ENCODE measurements at places on chromosomes 1 and 21.

- no peak for DNase-seq
Measured at GRCh38 chr1:45299296-45299695, 27.4 kb upstream of the HPDL start.

DNA sequence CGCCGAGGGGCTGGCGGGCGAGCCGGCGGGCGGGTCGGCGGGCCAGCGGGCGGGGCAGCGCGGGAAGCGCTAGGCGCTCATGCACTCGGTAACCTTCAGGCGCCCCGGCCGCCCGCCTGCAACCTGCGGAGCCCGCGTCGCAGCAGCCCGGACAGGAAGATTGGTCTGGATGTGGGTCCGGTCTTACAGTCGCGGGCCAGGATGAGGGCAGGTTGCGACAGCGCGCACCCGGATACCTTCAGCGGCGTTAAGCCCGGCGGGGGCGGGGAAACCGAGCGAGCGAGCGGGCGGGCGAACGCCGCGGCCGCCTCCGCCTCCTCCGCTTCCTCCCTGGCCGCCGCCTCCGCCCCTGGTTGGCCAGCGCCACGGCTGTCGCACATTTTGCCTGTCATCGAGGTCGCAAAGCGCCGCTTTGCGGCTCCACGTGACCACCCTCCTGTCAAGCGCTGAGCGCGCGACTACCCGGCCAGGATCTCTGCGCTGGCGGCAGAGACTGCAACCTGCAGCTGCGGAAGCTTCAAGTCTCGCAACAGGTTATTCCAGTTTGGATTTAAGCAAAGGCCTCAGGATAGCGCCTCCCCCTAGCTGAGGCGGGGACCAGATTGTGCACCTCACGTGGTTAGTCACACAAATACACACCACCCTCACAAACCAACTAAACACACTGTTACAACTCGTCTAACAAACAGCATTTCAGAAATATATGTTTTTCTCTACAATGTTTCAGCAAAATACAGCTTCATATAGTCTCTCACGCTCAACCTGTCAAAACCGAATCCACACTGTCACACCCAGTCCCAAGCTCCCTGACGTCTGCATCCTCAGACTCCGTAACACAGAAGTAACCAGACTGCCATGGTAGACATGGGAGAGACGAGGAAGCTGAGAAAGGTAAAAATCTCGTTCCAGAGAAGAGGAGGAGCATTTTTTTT lies at the start of gene FAF1:
Gene FAF1 (minus strand): TSS at position 355 of the 932 bp plus-strand sequence. CDS start 456 bp downstream, outside the sequence.
- peak; percentile 96 for DNase-seq

DNA sequence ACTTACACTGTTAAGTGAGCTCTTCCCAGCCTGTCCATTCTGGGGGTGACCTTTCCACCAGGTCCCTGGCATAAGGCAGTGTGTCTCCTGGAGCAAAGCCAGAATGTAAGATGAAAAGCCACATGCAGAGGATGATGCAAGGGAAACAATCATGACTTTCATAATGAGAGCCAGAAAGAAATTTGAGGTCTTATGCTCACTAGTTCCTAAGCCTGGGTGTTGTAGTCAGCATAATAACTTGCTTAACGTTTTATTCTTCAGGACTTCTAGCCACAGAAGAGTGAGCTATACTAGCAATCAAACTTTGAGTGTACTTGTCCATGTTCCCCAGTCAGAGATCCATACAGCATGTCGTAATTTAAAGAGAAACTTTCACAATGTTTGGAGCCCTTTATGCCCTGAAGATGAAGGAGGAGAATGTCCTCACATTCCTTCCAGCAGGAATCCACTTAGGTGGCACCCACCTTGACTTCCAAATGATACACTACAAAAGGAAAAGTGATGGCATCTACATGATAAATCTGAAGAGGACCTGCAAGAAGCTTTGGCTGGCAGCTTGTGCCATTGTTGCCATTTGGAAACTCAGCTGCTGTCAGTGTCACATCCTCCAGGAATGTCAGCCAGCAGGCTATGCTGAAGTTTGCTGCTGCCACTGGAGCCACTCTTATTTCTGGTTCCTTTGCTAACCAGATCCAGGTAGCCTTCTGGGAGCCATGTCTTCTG lies 60.5 kb upstream of the FOXD3 start:
- no peak for DNase-seq

DNA sequence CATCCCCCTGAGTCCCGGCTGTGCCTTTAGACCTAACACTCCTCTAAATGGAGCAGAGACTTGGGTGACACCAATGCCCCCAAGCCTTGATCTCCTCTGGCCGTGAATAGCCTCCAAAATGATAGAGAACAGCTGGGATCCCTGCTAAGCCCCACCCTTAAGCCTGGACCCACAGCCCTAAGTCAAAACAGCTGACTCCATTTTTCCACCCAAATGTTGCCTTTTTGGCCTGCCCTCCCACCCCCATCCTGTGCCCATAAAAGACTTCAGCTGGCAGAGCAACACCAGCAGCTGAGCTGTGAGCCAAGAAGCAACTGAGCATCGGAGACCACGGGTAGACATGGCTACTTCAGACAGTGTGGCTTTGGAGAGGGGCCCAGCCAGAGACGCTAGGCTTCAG lies 420.8 kb downstream of the NPHP4 start:
- no peak for DNase-seq

GRCh38 chr1:88463401-88463985 lies 220.6 kb upstream of the PKN2 start:
- no peak for DNase-seq

GRCh38 chr1:114076308-114076707 lies 77.4 kb downstream of the SYT6 start:
- DNase-seq: no peak

GRCh38 chr1:117216718-117217117 lies 6.0 kb upstream of the VTCN1 start:
- DNase-seq: no peak

GRCh38 chr1:222634180-222635013 lies 16.5 kb downstream of the MIA3 start:
- DNase-seq: peak; percentile 67

DNA sequence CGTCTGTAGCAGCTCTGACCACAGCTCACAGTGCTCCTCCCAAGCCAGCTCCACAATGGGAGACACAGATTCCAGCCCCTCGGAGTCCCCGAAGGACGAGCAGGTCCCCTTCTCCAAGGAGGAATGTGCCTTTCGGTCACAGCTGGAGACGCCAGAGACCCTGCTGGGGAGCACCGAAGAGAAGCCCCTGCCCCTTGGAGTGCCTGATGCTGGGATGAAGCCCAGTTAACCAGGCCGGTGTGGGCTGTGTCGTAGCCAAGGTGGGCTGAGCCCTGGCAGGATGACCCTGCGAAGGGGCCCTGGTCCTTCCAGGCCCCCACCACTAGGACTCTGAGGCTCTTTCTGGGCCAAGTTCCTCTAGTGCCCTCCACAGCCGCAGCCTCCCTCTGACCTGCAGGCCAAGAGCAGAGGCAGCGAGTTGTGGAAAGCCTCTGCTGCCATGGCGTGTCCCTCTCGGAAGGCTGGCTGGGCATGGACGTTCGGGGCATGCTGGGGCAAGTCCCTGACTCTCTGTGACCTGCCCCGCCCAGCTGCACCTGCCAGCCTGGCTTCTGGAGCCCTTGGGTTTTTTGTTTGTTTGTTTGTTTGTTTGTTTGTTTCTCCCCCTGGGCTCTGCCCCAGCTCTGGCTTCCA lies 22.9 kb upstream of the VPS13D start:
- DNase-seq: no peak

DNA sequence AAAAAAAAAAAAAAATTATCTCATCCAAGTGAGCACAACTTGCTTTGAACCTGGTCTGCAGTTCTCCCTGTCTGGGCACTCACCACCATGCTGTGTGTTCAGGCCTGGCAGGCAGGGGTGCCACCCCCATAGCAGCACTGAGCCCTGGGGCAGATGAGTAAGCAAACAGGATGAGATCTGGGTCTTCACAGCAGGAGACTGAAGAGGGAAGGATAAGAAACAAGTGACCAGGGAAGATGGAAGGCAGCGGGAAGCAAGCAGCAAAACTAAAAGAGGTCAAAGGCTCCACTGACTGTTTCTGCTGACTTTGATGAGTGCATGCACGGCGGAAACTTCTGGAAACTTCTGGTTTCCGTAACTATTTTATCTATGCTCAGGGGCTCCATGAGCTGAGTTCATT lies 133.5 kb upstream of the SOD1 start:
- DNase-seq: no peak

- no peak for DNase-seq
Measured at GRCh38 chr1:50278410-50278809, 144.8 kb downstream of the DMRTA2 start.

DNA sequence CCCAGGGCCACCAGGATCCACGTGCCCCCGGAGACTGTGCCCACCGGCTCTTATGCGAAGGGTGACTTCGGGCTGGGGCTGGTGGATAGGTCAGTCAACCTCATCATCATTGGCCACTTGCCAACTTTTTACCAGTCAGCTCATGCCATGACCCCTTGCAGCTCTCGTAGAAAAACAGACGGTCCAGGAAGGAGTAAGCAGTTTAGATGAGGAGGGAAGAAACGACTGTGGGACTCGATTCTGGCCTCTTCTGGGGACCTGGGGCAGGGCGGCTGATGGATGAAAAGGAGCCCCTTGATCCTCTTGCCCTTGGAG lies 41.0 kb downstream of the UBASH3A start:
- no peak for DNase-seq

DNA sequence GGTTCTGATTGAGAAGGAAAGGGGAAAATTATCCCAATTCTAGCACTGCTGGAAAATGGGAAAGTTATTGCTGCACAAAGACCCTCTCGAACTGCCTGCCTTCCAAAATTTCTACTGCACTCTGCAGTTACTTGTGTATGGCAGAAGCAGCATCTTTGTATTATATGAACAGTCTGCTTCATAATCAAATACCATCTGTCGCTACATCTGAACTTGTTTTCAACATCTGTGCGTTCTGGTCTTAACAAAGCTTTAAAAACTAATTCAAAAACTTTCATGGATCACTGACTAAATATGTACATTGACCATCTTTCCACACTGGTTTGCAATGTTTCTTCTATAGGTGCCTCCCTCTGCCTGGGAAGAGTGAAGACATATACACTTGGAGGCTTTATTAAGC lies 79.2 kb downstream of the PROX1 start:
- no peak for DNase-seq

DNA sequence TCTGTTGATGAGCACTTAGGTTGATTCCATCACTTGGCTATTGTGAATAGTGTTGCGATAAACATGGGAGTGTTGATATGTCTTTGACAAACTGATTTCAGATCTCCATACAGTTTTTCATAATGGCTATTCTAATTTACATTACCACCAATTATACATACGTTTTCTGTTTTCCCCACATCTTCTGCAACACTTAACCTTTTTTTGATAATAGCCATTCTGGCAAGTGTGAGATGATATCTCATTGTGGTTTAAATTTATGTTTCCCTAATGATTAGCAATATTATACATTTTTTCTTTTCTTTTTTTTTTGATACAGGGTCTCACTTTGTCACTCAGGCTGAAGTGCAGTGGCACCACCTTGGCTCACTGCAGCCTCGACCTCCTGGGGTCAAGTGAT lies 17.0 kb downstream of the SNRPE start:
- no peak for DNase-seq

- DNase-seq: peak; percentile 82
Measured at GRCh38 chr1:92323473-92324453, 24.9 kb downstream of the RPAP2 start.

- DNase-seq: no peak
Measured at GRCh38 chr21:37937668-37938067, 21.4 kb upstream of the KCNJ6 start.

GRCh38 chr1:5751833-5752745 lies 240.1 kb downstream of the NPHP4 start:
- no peak for DNase-seq

GRCh38 chr1:41354956-41355355 lies 6.3 kb upstream of the FOXO6 start:
- no peak for DNase-seq

- no peak for DNase-seq
Measured at GRCh38 chr1:191453487-191453886, 704.8 kb upstream of the RGS18 start.

- DNase-seq: no peak
Measured at GRCh38 chr21:25960402-25960801, 210.2 kb downstream of the APP start.

DNA sequence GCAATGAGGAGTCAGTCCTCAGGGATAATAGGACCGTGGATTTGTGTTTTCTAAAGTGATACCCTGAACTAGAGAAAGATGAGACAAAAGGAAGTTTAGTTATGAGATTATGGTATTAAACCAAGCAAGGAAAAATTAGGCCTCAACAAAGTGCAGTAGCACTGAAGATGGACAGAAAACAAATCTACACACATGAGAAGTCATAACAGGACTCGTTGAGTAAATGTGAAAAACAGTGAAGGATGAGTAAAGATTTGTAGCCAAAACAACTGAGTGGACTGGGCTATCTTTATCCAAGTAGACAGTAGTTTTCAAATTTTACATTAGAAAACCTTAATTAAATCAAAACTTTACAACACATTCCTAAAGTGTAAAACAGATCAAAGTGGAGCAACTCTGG lies 15.0 kb downstream of the EPRS1 start:
- no peak for DNase-seq

- no peak for DNase-seq
Measured at GRCh38 chr1:113784104-113784779, 25.0 kb upstream of the PHTF1 start.

All from T-helper 1 cell (primary cell).